ENCODE measurements at places on chromosomes 4 and X.

DNA sequence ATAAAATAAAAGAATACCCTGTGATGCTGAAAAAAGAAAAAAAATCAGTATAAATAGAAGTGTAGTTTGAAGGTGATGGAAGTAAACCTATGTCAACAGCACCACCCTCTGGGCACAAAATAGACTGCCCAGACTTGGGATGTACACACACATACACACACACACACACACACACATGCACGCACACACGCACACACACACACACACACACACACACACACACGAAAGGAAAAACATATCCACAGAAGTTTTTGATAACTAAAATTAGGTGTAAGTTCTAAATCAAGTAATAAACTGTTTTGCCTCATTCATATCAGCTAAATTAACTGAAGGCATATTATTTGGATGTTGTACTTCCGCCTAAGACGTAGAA is 40.5 kb downstream of the ANXA5 start:
- peak; percentile 41 for DNase-seq

DNA sequence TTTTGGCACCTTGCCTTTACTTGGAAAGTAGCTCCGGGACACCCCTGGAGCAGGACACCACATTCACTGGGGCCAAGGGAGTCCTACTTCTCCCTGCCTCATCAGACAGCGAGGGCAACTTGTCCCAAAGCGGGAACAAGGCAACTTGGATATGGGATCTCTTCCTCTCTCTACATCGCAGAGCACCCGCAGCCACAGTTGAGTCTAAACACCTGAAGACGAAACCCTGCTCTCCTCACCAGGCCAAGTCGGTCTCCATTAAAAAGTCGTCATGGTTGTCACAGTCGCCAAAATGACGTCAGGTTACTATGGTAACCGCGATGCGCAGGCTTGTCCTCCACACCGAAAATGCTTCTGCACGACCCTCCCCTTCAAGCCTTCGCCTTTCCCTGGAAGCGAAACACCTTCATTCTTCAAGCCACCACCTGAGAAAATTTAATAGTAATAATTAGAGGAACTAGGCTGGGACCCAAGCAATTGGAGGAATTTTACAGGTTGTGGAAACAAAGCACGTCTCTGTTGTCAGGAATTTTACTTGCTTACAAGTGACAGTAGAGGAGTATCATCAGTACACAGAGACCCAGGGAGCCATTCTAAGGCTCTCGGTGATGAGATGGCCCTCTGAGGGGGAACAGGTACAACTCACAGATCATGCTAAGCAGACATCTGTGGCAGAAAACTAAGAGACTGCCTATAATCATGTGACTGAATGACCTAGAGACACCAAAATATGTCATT is 30.5 kb upstream of the TCEAL4 start:
- DNase-seq: peak; percentile 74

GRCh38 chr4:11367371-11367770 is 61.3 kb downstream of the HS3ST1 start:
- no peak for DNase-seq

DNA sequence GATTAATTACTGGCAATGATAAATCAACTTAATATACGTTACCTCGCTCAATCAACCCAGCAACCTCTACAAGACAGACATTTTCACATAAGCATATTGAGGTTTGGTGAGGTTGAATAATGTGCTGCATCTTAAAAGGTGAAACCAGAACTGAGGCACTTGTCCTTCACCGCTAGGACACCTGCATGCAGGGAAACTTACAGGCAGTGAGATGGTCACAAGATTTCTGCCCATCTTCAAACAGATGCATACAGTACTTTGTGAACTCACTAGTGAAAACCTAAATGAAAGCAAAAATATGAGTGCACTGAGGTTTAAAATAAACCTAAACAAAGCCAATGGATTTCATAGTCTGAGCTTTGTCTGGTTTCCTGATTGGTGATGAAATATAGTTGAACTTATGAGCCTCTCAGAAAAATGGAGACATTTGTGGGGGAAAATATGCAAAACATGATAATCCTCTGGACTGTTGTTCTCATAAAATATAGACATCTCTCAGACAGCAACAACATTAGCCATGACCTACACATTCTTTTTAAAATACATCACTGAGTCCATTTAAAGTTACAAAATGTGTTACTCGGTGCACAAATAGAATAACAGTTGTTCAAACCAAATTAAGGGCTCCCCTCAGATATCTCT is 20.9 kb upstream of the PRSS12 start:
- no peak for DNase-seq

GRCh38 chr4:168673476-168673875 is 176.6 kb downstream of the PALLD start:
- DNase-seq: no peak

DNA sequence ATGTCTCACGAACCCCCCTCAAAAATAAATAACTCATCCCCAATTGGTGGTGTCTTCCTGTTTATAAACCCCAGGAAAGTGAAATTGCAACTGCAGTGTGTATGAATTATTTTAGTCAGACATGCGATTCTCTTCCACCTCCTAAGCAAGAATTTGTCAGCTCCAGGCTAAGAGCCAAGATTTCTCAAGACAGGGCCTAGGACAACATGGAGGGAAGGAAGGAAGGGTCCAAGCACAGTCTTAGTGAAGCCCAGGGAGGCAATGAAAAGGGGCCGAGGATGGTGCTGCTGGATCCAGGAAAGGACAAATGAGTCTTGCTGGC is 20.0 kb downstream of the SH3KBP1 start:
- DNase-seq: no peak

DNA sequence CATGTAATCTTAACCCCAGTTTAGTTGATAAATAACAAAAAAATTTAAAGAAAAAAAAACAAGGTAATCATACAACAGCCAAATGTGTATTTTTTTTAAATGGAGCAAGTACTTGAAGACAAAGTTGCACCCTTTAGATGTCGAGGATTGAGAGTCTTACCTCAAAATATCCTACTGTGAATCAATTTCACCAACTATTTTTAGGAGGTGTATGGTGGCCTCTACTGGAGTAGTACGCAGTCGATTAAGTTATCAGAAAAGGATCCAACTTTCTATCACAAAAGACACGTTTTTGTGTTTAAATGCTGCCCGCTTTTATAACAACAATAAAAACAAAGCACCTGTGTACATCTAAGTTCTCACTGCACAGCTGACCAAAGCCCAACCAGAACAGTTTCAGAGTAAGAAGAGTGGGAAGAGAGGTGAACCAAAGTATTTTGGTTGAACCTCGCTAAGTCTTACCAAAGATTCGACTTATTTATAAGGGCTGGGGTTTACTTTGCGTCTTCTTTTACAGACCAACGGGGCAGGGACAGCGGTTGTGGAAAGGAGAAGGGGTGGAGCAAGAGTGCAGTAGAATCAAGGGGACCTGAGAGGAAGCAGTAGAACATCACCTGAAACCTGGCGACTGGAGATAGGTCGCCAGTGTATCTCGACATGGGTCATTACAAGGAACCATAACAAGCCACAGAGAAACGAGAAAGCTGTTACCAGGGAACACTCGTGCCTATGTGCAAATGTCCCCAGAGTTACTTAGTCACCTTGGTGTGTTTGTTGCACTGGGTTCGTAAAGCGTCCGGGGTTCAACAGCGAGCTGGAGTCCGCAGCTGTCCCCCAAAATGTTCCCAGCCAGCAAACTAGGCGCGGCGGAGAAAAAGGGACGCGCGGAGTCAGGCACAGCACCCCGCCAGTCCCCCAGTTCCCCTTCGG is 1.1 kb downstream of the RPS6KA6 start:
- no peak for DNase-seq

DNA sequence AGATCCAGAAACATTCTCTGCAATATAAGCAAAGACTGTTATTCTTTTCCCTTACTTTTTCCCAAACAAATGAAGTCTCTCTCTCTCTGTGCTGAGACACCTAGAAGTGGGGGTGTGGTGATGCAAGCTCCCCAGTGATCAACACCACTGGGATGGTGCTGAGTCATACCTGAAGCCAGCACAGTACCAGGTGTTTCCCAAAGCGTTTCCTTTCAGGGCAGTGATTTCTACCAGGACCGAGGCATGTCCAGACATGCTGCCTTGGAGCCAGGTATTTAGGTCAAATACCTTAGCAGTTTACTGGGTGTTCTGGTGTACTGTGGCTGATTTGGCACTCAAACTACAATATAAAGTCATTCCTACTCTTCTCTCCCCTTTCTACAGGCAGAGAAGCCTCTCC is 726.5 kb downstream of the FAM133A start:
- DNase-seq: no peak

- no peak for DNase-seq
These were observed 155.8 kb downstream of the PPP3CA start for GRCh38 chr4:101191302-101192098.

GRCh38 chr4:87567191-87567590 is 38.0 kb upstream of the SPARCL1 start:
- no peak for DNase-seq

DNA sequence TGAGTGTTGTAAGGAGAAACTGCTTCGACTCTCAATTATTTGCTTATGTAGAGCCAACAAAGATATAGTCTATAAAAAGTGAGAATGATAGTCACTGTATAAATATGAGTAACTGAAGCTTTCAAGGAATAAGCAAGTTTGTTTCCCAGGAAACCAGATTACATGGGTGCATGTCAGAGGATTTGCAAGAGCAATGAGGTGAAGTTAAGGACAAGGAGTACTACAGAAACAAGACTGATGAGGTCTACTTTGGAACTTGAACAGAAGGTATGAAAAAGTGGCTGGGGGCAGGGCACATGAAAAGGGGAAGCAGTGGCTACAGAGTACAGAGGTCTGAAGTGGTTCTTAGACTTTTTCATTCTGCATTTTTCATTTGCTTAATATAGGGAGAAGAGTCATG is 321.0 kb upstream of the CXXC4 start:
- no peak for DNase-seq

GRCh38 chrX:44462850-44463249 is 79.8 kb downstream of the FUNDC1 start:
- no peak for DNase-seq

- no peak for DNase-seq
These were observed 73.8 kb downstream of the FBXW7 start for GRCh38 chr4:152462047-152462446.

Data from stimulated activated CD8-positive, alpha-beta memory T cell treated with anti-CD3 and anti-CD28 coated beads, Interleukin-4, amount 100 ng/mL, for 48 hours (primary cell).